ENCODE measurements at places on chromosomes 6 and 20. TPM values are rescaled to one million over a fixed set of nuclear protein-coding genes. Genes with fewer than 3 reads are reported as not detected.

- no peaks in the 10 kb centered on the region for H3K36me3 ChIP-seq
- no peak for DNase-seq
- no peak overlapping the region for H3K27ac ChIP-seq
- no peaks in the 10 kb centered on the region for H3K27me3 ChIP-seq
Observed at GRCh38 chr20:2340136-2340535, 40.6 kb upstream of the TGM6 start.

GRCh38 chr6:35485402-35485877, 11.4 kb downstream of the TEAD3 start:
- no peak for DNase-seq
- H3K27me3 ChIP-seq: no peaks in the 10 kb centered on the region
- no peaks in the 10 kb centered on the region for H3K36me3 ChIP-seq
- peaks cover 3% of the 10 kb centered on the region for H3K4me1 ChIP-seq

HLA-DMB gene
- total RNA-seq: 13.1 TPM

DNA sequence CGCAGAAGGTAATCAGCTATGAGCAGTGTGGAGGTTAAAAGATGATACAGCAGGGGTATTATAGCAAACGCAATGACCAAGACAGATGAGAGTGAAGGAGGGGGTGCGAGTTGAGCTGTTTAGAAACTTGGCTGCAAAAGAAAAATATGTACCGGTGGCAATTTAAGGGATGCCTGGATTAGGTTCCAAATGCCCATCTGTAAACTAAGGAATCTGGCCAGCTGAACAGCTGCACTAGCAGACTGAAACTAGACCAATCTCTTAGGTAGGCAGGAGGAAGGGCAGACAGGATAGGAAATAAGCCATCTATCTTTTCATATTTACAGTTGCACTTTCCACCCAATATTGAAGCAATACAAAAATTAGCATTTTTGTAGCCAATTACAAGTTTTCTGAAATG, 407.6 kb downstream of the HTR1B start:
- no peaks in the 10 kb centered on the region for H3K36me3 ChIP-seq
- DNase-seq: no peak
- H3K27me3 ChIP-seq: no peaks in the 10 kb centered on the region
- H3K4me3 ChIP-seq: no peak overlapping the region
- no peak overlapping the region for H3K27ac ChIP-seq

GRCh38 chr6:46219661-46220060, 48.9 kb upstream of the ENPP5 start:
- H3K27ac ChIP-seq: no peak overlapping the region
- H3K4me1 ChIP-seq: peaks cover 9% of the 10 kb centered on the region
- H3K27me3 ChIP-seq: no peaks in the 10 kb centered on the region
- no peak overlapping the region for H3K4me3 ChIP-seq

- no peak overlapping the region for H3K4me3 ChIP-seq
- H3K4me1 ChIP-seq: peaks cover 8% of the 10 kb centered on the region
- H3K27ac ChIP-seq: no peak overlapping the region
- H3K27me3 ChIP-seq: no peaks in the 10 kb centered on the region
- H3K36me3 ChIP-seq: no peaks in the 10 kb centered on the region
Observed at GRCh38 chr20:2879146-2879545, 5.9 kb downstream of the PTPRA start.

GRCh38 chr6:36116943-36117342, 13.4 kb upstream of the MAPK13 start:
- H3K27me3 ChIP-seq: no peaks in the 10 kb centered on the region
- no peak overlapping the region for H3K4me3 ChIP-seq
- no peaks in the 10 kb centered on the region for H3K36me3 ChIP-seq
- peaks cover under 1% of the 10 kb centered on the region for H3K4me1 ChIP-seq
- peak; percentile 71 for DNase-seq

RFX6 gene
- not detected for total RNA-seq

ENTPD6 gene
- 29.7 TPM for total RNA-seq

SSTR4 gene
- not detected for total RNA-seq

DNA sequence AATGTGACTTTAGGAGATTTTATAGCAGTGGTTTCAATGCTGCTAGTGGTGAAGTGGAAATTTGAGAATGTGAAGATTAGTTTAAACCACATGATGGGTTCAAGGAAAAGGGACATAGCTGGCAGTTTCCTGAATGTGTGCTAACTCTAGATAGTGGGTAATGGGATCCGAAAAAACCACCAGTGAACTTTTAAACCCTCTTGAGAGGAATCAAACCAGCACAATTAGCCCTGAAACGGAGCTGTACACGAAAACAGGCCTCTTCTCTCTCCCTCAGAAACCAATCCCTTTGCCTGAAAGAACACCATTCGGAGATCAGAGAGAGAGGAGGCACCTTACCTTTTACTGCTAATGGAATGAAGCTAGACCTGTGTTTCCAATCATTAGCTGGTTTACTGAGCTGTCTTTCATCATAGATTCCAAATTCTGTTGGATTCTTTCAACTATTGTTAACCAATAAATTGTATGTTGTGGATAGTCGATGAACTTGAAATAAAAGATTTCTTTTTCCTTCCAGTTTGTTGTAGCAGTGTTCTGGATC, 103.9 kb downstream of the AIG1 start:
- H3K27ac ChIP-seq: no peak overlapping the region
- no peak for DNase-seq
- no peak overlapping the region for H3K4me3 ChIP-seq

PHACTR1 gene
- 1.5 TPM for total RNA-seq

Measured in liver (tissue), 10 donors.